ENCODE measurements at places on chromosomes 2 and 18.

DNA sequence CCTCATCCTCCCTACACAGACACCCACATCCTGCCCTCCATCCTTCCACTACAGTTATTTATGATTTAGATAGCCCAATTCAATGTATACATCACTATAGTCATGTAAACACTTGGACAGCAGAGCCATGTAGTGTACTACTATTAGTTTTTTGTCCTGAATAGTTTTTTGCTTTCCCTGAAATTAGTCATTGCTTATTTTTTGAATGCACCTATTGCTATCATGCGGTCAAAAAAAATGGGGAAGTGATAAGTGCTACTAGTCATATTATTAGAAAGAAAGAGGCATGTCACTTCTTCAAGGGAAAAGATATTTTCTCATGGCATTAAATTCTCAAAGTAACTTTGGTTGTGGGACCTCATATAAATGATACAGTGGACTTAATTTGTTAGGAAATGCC is 6.8 kb upstream of the GREB1 start:
- DNase-seq = no peak

GRCh38 chr2:101766337-101766736 is 68.8 kb downstream of the MAP4K4 start:
- DNase-seq = no peak

DNA sequence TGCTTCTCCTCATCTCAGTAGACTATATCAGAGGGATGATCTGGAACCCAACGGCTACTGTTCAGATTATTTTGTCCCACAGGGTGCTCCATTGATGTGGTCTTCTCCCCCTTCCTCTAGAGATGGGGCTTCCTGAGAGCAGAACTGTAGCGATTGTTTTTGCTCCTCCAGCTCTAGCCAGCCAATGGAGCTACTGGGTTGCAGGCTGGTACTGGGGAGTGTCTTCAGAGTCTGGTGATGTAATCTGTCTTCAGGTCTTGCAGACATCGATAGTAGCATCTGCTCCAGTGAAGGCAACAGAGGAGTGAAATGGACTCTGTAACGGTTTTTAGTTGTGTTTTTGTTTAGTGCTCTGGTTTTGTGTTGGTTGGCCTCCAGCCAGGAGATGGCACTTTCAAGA is 621.9 kb downstream of the RNF144A start:
- no peak for DNase-seq

GRCh38 chr2:126884861-126885750 is 13.6 kb upstream of the TEX51 start:
- no peak for DNase-seq

- peak; percentile 35 for DNase-seq
Observed at GRCh38 chr2:208265371-208265800, 669 bp upstream of the PIKFYVE start.

DNA sequence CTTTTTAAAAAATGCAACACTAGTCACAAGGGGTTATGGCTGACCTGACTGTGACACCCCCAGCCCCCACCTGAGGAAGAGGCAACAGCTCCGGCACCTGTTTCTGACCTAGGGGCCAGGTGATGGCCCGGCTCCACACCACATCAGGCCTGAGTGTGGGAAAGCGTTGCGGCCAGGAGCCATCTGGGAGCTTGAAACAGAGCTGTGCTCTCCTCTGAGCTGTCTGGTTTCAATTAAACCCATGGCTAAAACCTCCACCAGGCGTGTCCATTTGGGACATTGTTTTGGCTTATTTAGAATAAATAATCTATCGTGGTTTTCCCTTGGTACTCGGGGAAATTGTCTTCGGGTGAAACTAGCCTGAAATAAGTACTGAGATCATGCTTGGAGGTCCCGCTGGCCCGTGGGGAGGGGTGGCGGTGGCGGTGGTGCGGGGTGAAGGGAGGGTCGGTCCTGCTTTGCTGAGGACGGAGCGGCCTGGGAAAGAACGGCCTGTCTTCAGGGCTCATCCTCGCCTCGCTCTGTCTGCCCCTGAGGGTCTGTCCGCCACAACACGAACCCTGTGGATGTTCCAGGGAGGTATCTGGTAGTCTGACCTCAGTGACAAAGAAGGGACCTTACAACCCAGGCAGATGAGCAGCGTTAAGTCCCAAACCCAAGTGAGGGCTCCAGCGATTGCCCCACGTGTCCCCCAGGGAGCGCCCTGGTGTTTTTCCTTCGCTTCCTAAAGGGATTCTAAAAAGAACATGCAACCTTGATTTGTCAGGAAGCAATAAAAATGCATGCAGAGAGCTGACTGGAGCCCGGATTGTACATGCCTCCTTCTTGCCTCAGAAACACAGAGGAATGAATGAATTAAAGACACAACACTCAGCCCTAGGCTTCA is 58.7 kb downstream of the IL1RL2 start:
- peak; percentile 61 for DNase-seq

- no peak for DNase-seq
Observed at GRCh38 chr2:174492963-174493431, 6.2 kb upstream of the GPR155 start.

DNA sequence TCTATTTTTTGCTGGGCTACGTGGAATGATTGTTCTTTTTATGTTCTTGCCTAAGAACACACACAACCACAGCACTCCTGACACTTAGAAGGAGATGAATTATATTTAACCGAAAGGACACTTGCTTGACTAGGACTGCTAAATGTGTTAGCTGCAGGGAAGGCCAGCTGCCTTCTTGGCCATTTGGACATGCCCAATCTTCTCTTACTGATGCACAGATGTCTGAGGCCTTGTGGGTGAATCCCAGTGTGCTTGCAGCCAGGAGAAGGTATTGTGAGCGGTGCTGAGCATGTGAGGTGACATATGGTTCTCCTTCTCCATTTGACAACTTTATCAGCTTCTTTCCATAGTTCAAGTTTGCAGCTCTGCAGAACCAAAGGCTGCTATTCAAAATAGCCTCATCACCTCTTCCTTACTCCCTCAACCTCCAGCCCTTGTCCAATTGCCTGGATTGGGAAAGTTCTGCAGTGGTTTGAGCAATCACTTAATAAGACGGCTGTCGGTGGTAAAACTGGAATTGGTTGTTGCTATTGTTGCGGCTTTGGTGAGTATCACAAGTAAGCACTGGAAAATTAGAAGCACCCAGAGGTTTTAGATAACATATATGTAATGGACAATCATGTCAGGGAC is 1113.3 kb downstream of the TSN start:
- no peak for DNase-seq

- peak; percentile 7 for DNase-seq
Observed at GRCh38 chr2:184834699-184835397, 236.5 kb downstream of the ZNF804A start.

- no peak for DNase-seq
Observed at GRCh38 chr2:27772804-27773203, 1.3 kb downstream of the MRPL33 start.

GRCh38 chr2:205744074-205744591 is 61.8 kb downstream of the NRP2 start:
- DNase-seq = no peak

DNA sequence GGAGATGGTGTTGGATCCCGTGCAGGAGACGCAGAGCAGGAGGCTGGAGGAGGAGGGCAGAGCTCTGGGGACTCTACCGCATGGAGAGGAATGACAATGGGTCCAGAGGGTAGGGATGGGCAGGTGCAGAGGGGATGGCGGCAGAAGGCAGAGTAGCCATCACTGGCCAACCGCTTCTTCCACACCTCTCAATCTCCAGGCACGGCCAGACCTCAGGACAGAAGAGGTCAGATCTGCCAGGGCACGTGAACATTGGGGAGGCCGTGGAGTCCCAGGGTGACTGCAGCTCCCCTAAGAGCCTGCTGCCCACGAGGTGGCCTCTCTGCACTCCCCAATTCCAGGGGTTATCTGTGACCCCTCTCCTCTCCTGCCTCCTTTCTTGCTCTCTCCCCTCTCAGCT is 162.7 kb upstream of the HDAC4 start:
- DNase-seq = no peak

- no peak for DNase-seq
Observed at GRCh38 chr2:169818241-169818640, 6.5 kb downstream of the METTL5 start.

- no peak for DNase-seq
Observed at GRCh38 chr2:207801259-207801658, 31.6 kb upstream of the FZD5 start.

GRCh38 chr2:169572189-169572588 is 1.5 kb downstream of the FASTKD1 start:
- no peak for DNase-seq

DNA sequence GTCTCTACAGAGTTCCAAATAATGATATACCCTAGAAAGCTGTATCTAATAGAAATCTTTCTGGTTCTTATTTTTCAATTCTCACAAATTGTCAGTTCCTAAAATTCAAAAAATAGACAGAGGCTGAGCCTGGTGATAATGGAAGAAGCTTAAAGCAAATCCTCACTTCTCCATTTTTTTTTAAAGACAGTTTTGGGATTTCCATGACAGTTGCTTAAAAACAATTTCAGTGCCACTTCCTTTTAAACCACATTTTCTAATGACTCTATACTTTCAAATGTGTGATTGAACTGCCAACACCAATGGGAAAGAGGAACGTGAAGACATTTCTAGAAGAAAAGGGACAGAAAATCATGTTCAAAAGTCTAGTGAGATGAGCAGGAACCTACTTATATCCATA is 4.0 kb downstream of the GKN2 start:
- DNase-seq = no peak

DNA sequence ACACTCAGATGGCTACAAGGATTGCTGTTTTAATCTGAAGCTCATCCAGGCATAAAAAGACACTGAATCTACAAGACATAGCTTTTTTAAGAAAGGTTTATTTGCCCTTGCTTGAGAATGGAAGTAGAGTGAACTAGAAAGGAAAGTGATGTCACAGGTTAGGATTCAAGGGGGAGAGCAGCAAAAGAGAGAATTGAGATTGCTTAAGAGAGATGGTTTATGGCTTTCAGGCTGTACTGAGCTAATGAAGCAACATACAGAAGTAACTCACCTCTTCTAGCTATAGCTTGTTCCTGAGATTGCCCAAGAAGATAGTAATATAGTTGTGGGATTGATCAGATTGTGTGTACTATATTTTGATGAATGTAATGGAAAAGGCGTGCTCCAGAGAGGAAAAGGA is 26.1 kb upstream of the ACVR2A start:
- no peak for DNase-seq

GRCh38 chr18:22385718-22386117 is 32.0 kb downstream of the CTAGE1 start:
- no peak for DNase-seq

DNA sequence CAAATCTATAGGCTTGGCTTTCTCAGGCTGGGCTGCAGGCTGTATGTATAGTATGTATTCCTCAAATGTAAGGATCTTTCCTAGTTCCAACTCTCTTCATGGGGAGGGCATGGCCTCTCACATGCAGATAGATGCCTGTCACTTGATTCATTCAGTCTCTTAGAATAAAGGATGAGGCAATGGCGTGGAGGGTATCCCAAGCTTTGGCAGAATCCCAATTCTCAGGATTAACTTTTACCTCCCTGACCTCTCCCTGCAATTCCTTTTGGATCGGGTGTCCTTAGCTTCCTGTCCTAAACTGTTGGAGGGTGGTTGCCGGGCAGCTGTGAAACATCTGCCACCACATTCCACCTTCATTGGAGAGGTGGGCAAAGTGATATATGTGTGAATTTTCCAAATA is 80.3 kb downstream of the INSIG2 start:
- no peak for DNase-seq

DNA sequence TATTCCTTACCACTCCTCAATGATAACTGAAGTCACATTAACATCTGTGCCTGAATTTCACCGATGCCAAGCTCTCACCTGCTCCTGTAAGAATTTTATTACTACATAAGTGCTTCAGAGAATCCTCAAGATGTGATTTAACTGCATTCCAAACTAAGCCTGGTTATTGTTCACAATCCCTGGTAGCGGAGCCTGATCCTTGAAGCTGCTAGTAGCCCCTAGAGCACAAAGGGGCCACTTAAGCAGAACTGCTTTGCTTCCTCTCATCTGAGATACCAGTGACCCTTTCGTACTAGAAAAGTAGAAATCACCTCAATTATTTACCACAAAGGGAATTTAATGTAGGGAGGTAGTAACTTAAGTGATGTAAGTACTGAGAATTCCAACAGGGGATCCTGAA is 529.6 kb downstream of the CPS1 start:
- DNase-seq = no peak

DNA sequence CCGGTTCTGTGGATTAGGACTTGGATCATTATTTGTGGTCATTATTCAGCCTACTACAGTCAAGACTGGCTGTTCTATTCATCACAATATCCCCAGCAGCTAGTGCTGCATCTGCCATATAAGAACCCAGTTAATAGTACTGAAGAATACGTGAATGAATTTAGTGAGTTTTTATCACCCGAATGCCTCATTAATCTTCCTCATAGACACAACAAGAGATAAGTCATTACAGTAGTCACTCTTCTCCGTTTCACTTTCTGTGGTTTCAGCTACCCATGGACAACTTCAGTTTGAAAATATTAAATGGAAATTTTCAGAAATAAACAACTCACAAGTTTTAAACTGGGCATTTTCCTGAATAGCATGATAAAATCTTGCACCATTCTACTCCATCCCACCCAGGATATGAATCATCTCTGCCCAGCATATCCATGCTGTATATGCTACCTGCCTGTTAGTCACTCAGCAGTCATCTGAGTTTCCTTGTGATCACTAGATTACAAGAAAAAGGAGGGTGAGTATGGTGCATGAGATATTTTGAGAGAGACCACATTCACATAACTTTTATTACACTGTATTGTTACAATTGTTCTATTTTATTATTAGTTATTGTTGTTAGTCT is 363.7 kb upstream of the CHAC2 start:
- DNase-seq = no peak

GRCh38 chr18:40608226-40608625 is 1346.8 kb upstream of the PIK3C3 start:
- DNase-seq = no peak

GRCh38 chr2:173311844-173312606 is 42.6 kb upstream of the CDCA7 start:
- DNase-seq = no peak

DNA sequence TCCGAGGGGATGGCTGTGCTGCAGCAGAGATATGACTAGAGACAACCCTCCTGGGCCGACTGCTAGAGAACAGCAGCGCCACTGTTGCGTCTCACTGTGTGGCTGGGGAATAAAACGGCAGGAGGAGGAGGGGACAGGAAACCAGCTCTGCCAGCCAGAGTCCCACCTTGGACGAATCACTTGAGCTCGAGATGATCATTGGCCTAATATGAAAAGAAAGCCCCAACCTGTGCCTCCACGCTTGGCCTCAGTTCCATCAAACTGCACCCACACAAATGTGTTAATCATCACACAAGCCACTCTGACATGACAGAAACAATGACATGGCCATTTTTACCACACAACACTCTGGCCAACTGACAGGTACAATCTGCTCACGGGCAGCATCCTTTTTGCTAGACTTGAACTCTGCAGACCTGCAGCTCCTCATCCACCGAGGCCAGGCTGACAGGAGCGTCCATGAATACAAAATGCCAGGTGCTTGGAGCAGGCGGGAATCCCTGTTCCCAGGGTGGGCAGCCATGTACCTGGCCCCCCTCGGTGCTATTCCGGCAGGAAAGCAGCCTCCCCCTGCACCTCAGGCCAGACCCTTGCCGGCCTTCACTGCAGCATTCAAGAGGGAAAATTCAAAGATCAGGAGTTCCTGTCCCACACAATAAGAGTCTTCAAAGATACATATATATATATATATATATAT is 52.3 kb downstream of the PARD6G start:
- DNase-seq = no peak

GRCh38 chr2:171712051-171712450 is 24.8 kb downstream of the DYNC1I2 start:
- no peak for DNase-seq

All from SK-N-SH (cell line).